ENCODE measurements at places on chromosomes 1 and 21.

DNA sequence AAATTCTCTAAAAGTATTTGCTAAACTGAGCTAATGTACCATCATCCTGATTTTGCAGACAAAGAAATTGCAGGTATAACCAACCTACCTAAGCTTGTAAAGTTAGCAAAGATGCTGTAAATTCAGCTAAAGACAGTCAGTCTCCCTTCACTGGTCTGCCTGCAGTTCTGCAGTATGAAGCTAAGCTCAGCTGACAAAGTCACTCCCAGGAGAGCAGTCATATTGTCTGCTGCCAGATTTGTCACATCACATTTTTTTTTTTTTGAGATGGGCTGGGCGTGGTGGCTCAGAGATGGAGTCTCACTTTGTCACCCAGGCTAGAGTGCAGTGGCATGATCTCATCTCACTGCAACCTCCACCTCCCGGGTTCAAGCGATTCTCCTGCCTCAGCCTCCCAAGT, 8.9 kb upstream of the CMPK1 start:
- no peak for DNase-seq

DNA sequence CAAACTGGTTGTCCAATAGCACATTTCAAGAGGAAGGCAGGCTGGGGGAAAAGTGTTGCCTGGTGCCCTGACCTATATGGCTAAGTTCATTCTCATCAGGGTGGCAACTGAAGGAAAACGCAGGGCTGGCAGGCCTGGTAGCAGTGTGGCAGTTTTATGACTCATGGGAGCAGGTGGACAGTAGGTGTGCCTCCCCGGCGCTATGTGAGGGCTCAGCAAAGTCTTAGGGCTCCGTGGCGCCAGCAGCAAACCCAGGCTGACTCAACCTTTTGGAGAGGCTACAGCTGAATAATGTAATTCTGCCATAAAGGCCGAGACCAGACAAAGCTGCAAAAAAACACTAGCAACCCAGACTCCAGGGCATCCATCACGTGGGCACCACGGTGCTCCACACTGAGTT, 23.6 kb downstream of the GADD45A start:
- DNase-seq, result no peak

DNA sequence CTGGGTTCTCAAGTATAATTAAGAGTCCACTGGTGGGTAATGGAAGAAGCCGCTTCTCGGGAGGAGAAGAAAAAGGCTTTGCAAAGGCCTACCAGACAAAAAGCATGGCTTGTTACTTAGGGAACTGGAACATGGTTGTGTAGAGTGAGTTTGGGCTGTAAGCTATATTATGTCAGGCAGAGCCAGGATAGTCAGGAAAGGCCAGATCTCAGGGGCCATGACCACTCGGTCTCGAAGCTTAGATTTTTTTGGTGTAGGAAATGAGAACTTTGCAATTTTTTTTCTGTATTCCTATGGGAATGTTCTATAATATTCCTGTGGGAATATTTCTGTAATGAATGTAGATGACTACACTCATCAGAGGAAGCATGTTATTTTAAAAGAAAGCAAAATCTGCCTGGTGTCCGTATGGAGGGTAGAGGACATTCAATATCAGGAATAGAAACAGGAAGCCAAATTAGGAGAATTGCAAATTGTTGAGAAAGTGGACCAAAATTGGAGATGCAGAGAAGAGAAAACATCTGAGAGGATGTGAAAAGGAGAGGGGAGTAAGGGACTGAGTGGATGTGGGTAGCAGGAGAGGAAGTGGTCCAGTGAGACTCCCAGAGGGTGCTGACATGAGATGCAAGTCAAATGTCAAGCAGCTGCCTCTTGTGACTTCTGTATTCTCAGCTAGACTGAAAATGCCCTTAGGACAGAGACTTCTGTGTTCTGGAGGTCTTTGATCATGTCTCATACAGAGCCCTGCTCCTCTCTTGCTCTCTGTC, 45.2 kb upstream of the HAO2 start:
- DNase-seq, result no peak

DNA sequence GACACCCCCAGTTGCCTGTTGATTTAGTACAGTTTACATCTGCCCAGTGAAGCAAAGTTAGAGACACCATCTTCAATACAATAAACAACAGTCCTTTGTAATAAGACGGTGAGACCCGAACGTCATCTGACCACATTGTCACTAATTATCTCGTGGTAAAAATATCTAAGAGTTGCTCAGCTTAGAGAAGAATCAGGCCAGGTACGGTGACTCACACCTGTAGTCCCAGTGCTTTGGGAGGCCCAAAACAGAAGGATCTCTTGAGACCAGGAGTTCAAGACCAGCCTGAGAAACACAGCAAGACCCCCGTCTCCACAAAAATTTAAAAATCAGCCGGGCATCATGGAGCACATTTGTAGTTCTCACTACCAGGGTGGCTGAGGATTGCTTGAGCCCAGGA, 53.5 kb downstream of the CD34 start:
- no peak for DNase-seq

DNA sequence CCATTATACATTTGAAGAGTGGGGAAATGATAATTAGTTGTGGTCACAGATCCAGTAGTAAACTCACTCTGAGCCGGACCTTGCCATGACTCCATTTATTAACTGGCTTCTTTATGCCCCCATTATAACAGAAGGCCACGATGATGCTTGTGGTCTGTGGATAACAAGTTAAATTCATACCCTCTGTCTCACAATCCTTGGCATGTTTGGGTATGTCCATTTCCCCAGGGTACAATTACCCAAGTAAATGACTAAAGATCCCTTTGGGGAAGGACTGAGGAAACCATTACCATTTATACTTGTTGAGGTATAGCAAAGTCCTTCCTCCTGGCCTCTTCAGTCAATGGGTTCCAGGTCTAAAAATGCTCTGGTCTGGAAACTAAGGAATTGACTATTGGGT, 7.3 kb upstream of the USP1 start:
- DNase-seq, result no peak

GRCh38 chr1:31573261-31573660, 3.1 kb upstream of the TINAGL1 start:
- DNase-seq, result no peak

- no peak for DNase-seq
These were observed 76.4 kb downstream of the HS2ST1 start for GRCh38 chr1:86990826-86991225.

DNA sequence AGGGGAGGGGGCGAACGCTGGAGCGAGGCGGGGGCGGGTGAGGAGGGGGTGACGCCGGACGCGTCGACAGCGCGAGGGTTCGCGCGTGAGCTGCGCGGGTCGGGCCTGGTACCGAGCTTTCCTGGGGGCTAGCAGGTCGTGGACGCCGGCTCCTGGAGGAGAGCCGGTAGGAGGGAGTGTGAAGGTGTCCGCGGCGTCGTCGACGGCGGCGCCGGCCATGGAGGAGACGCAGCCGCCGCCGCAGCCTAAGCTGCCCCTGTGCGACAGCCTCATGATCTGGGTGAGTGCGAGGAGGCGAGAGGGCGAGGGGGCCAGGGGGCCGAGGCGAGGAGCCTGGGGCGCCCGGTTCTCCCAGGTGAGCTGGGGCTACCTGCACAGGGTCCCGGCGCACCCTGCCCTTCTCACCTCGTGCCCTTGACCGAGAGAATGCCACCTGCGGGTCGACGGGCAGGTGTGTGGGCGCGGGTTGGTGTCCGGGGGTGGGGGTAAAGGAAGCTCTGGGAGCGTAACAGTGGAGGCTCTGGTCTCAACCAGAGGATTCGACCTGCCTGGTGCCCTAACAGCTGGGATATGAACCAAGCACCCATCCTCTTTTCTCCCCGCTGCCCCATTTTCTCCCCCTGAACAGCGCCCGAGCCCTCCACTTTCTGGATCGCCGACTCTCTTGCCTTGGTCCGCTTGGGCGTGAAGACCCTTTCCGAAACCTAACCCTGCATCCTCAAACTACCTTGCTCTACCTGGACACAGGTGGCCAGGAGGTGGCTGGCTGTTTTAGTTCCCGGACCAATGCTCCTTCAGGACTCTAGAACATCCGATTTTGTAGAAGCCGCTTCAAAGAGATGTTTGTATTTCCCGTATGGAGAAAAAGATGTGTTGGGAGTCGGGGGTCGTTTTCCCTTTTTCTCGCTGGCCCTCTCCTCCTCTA, at the start of gene HOOK1:
Gene HOOK1 (plus strand): TSS at position 49 of the 925 bp plus-strand sequence. CDS start 169 bp downstream, at position 218.
- no peak for DNase-seq

- no peak for DNase-seq
These were observed 1.2 kb downstream of the GBP5 start for GRCh38 chr1:89271341-89272015.

DNA sequence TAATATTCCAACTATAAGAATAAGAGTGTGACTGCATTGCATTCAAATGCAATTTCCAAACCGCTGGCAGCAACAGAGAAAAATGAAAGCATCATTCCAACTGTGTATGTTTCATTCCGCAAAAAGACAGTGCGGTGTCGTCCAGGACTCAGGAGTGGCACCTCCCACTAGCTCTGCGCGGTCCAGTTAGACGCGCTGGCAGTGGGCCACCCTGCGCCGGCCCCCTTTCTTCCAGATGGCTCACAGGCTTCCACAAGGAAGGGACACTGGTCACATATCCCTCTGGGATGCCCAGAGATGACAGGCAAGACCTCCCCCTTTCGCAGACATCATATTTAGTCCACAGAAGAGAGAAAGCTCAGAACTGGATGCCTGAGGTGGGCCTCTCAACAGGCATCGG, 11.9 kb downstream of the WRAP73 start:
- DNase-seq, result no peak

DNA sequence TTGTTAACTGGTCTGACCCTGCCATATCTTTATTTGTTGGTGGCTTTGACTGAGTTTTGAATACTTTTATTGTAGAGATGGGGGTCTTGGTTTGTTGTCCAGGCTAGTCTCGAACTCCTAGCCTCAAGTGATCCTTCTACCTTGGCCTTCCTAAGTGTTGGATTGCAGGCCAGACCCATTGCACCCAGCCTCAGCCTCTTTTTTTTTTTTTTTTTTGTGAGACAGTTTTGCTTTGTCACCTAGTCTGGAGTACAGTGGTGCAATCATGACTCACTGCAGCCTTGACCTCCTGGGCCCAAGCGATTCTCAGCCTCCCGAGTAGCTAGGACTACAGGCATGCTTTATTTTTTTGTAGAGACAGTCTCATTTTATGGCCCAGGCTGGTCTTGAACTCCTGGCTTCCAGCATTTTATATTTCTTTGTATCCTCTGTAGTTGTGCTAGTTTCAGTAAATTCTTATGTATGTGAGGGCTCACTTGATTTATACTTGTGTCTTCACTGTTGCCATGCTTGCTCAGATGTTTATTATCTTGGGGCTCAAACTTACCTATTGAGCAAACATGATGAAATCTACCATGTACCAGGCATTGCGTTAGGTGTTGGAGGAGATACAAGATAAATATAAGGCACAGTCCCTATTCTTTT, 24.1 kb downstream of the THRAP3 start:
- DNase-seq, result peak; percentile 77

DNA sequence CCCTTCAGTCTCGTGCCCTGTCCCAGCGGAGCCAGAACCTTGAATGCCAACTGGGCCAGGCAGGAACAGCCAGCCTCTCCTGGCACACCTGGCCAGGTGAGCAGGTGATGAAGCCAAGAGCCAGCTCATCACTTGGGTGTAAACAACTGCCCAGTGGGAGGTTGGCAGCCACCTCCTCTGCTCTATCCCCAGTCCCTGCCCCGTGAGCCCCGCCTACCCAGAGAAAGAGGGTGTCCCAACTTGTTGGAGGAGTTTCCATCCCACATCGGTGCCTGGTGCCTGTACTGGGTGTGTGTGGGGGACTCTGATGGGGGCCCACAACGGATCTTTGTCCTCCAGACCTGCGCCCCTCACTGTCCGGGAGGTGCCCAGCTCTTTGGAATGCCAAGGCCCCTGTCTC, 17.8 kb upstream of the FAM131C start:
- no peak for DNase-seq

Data from skeletal muscle cell (primary cell).